ENCODE measurements at places on chromosomes 13 and 19.

GRCh38 chr19:2428321-2428690 lies 920 bp upstream of the TIMM13 start:
- DNase-seq, result no peak

DNA sequence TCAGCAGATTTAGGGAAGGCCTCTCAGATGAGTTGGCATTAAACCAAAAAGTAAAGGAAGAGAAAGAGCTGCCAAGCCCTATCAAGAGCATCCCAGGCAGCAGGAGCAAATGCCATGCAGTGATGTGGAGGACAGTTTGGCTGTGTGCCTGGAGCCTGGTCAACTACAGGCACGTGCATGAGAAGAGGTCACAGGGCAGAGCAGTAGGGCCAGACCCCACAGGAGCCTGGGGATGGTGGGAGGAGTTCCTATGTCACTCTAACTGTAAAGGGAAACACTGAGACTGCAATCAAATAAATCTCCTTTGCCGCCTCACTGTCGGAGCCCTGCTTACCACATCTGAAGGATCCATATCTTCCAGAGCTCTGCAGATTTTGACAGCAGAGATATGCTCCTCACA lies 240.5 kb downstream of the ENOX1 start:
- DNase-seq, result no peak

DNA sequence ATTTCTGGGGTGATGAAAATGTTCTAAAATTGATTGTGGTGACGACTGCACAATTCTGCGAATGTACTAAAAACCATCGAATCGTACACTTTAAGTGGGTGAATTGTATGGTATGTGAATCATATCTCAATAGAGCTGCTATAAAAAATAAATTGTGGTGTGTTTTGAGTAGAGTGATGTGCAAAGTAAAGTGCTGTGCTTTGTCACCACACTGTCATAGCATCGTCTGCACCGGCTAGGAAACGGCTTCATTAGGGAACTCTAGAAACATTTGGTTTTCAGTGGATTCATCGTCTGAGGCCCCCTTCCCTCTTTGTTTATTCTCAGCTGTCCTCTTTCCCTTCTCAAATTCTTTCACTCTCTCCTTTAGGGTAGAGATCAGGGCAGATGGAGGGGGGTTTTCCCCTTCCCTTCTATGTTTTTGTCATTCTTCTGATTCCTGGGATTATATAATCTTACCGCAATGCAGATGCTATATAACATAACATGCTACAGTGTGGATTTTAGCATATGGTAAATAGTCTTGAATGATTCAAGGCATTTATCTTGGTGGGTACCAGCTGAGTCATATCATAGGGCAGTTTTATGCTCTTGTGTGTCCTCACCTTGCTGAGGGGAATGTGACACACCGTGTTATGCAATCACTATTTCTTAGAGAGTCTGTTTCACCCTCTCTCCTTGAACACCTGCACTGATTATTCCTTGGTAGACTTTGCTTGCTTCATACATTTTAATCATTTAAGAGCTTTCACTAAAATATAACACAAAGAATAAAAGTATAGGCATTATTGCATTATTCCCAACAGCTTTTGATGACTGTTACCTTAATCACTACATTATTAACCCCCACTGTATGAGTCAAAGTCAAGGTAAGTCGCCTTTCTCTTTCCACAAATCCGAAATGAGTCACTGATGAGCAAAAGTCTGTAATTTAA lies 239.4 kb downstream of the DCLK1 start:
- DNase-seq, result no peak

- DNase-seq, result peak; percentile 80
Observed at GRCh38 chr19:21569494-21569865, 64.1 kb downstream of the ZNF429 start.
